ENCODE measurements at places on chromosomes 12 and 14. TPM values are rescaled to one million over a fixed set of nuclear protein-coding genes. Genes with fewer than 3 reads are reported as not detected.
A peak's percentile ranks its signal among the peaks of the same experiment; 100 is the strongest.

The DHRS4 gene
- 35.9 TPM for polyA plus RNA-seq

The ALG10 gene
- polyA plus RNA-seq = 2.1 TPM

DNA sequence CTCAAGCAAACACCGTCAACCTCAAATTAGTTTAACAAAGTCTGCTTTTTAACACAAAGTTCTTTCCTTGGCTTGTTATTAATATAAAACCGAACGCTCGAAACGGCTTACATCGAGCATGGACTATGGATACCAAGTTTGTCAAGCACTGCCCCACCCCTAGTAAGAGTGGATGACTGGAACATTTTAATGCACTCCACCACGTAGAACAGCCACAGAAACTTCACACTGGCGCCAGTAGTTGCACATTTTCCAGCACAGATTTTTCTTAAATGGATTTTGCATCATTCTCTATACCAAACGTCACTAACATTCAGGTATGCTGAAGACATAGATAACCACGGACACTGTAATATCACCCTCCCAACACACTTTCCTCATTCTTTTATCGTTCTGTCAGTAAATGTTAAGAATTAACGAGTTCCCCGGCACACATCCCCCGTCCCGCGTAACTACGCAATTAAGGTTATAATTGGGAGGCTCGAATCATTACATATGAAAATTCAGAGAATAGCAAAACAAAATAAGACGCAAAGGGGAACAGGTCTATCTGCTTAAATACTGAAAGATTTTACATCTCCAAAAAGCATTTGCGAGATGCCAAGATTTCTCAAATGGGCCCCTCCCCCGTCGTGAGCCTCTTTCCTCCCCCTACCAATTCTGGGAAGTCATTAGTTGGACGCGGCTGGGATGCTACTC, 990 bp downstream of the FERMT2 start:
- peak overlapping the region; percentile 89 for H3K27ac ChIP-seq
- H3K4me3 ChIP-seq = peak overlapping the region; percentile 94
- no peaks in the 10 kb centered on the region for H3K27me3 ChIP-seq
- DNase-seq = peak; percentile 86

The SLC8A3 gene
- not detected for polyA plus RNA-seq

The RIMKLB gene
- 14.6 TPM for polyA plus RNA-seq

The LRIG3 gene
- 9.2 TPM for polyA plus RNA-seq

DNA sequence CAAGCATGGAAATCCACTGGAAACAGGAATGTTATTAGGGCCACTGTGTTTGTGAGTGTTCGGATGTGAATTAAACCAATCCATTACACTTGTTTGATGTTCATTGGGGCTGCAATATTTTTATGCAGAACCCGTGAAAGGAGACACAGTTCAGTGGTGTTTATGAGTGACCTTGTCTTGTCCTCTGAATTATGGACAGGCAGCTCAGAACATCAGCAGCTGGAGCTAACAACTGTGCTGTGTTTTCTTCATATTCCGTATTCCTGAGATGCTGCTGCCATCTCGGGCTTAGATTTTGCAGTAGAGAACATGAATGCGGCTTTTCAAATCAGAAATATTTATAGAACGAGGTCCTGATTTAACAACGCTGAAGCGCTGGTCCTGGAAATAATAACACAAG, 20.3 kb upstream of the CACNA1C start:
- H3K27ac ChIP-seq = no peak overlapping the region
- H3K4me3 ChIP-seq = no peak overlapping the region
- peaks cover 20% of the 10 kb centered on the region for H3K27me3 ChIP-seq
- no peak for DNase-seq
- no peaks in the 10 kb centered on the region for H3K36me3 ChIP-seq

DNA sequence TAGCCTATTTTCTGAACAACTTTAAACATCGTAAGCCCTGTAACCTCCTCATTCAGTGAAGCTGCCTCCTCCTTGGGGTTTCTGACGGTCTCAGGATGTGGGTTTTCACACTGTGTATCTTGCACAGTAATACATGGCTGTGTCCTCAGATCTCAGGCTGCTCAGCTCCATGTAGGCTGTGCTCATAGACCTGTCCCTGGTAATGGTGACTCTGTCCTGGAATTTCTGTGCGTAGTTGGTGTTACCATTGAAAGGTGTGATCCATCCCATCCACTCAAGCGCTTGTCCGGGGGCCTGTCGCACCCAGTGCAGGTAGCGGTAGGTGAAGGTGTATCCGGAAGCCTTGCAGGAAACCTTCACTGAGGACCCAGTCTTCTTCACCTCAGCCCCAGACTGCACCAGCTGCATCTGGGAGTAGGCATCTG, 980.5 kb downstream of the TMEM121 start:
- H3K4me3 ChIP-seq = no peak overlapping the region
- H3K27ac ChIP-seq = no peak overlapping the region
- no peak for DNase-seq
- no peaks in the 10 kb centered on the region for H3K27me3 ChIP-seq
- H3K4me1 ChIP-seq = no peaks in the 10 kb centered on the region

DNA sequence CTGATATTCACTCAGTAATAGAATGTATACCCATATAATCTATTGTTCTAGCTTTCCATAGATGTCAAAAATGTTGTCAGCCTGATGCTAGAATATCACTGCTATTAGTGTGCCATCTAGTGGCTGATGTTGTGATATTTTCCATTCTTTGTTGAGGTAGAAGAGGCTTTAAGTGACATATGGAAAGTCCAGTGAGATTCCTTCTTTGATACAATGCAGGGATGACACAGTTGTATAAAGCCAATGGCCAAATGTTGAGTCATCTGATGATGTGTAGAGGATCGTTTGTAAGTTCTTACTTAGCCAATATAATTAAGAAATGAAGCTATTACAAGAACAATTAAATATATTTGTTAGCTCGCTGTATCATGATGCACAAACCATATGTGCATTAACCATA, 58.1 kb upstream of the PCED1B start:
- no peaks in the 10 kb centered on the region for H3K36me3 ChIP-seq
- no peak overlapping the region for H3K4me3 ChIP-seq
- no peaks in the 10 kb centered on the region for H3K27me3 ChIP-seq
- H3K4me1 ChIP-seq = peaks cover 57% of the 10 kb centered on the region
- peak; percentile 92 for DNase-seq

DNA sequence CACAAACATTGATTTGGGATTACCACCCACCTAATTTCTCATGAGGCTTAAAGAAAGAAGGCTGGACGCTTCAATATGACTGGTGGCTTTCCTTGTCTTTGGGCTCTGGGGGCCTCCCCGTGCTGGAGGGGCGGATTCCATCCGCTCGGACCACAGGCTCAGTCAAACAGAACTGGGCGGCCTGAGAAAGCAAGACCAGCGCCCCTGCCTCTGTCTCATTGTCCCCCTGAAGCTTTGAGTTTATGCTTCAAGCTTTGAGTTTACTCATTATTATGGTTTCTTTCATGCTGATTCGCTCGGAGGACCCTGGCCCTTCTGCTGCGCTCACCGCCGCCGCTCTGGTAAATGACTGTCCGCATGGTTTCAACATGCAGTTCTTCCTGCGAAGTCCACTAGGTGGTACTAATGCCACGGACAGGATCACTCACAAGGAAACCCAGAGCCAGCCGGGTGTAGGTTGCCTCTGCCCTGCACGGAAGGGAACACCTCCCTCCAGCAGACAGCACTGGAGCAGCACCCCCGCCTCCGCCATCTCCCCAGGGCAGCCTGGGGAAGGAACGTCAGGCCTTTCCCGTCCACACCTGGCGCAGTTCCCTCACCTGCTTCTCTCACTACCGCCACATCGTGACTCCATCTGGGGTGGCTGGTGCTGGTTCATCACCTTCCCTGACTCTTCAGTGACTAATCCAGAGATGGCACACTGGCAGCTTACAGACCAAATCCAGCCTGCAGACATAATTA, 13.2 kb upstream of the TIGAR start:
- peak; percentile 80 for DNase-seq
- H3K4me3 ChIP-seq = no peak overlapping the region
- no peaks in the 10 kb centered on the region for H3K36me3 ChIP-seq
- no peaks in the 10 kb centered on the region for H3K4me1 ChIP-seq
- H3K27ac ChIP-seq = no peak overlapping the region

The ASCL1 gene
- not detected for polyA plus RNA-seq

DNA sequence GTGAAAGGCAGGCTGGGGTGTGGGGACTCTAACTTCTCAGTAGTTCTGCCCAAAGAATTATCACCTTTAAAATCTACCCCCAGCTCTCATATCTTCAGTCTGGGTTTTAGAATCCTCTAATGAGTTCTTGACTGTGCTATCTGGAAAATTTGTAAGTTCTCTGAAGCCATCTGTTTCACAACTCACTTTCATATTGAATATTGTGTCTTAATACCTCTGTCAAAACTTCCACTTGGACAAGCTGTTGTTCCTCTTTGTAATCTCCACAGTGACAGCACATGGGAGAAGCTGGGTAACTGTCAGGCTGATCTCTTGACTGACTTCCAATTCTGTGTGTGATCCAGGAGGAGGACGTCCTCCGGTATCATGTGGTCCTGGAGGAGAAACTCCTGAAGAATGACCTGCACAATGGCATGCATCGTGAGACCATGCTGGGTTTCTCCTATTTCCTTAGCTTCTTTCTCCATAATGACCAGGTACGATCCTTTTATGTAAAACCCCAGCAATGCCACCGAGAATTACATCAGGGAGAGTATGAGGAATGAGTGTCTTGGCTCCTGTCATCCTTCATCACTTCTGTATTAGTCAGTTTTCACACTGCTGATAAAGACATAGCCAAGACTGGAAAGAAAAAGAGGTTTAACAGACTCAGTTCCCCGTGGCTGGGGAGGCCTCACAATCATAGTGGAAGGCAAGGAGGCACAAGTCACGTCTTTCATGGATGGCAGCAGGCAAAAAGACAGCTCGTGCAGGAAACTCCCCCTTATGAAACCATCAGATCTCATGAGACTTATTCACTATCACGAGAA, 111.9 kb downstream of the STAB2 start:
- no peaks in the 10 kb centered on the region for H3K36me3 ChIP-seq
- H3K4me3 ChIP-seq = no peak overlapping the region
- H3K27ac ChIP-seq = no peak overlapping the region
- H3K27me3 ChIP-seq = peaks cover 11% of the 10 kb centered on the region
- peak; percentile 9 for DNase-seq
- H3K4me1 ChIP-seq = no peaks in the 10 kb centered on the region

The ENDOU gene
- 0.10 TPM for polyA plus RNA-seq

The LRRC9 gene
- not detected for polyA plus RNA-seq

The PGF gene
- 1.1 TPM for polyA plus RNA-seq

- no peaks in the 10 kb centered on the region for H3K4me1 ChIP-seq
- H3K27ac ChIP-seq = no peak overlapping the region
- DNase-seq = no peak
- no peak overlapping the region for H3K4me3 ChIP-seq
Observed at GRCh38 chr12:81991868-81992267, 232.7 kb upstream of the PPFIA2 start.

The ZNF891 gene
- polyA plus RNA-seq = 0.25 TPM

DNA sequence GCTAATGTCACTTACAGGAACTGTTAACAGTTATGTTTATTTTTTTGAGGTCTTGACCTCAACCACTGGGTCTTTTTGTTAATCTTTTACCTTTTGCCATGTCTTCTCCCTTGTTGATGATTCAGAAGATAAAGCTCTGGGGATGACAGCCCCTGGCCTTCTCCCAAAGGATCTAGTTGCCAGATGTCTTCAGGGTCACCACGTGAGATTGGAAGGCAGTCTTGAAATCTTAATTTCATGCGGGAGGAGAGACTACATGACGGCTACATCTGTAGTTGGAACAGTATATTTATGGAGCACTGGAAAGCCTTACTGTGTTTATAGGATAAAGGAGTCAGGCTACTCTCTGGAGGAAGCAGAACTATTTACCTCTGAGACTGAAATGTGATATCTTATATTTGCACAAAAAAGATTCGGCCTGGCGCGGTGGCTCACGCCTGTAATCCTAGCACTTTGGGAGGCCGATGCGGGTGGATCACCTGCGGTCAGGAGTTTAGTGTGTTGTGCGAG, 5.6 kb downstream of the MLEC start:
- H3K27me3 ChIP-seq = no peaks in the 10 kb centered on the region
- DNase-seq = no peak
- H3K36me3 ChIP-seq = peaks cover 30% of the 10 kb centered on the region
- H3K4me3 ChIP-seq = no peak overlapping the region
- H3K4me1 ChIP-seq = peaks cover 14% of the 10 kb centered on the region
- H3K27ac ChIP-seq = no peak overlapping the region

DNA sequence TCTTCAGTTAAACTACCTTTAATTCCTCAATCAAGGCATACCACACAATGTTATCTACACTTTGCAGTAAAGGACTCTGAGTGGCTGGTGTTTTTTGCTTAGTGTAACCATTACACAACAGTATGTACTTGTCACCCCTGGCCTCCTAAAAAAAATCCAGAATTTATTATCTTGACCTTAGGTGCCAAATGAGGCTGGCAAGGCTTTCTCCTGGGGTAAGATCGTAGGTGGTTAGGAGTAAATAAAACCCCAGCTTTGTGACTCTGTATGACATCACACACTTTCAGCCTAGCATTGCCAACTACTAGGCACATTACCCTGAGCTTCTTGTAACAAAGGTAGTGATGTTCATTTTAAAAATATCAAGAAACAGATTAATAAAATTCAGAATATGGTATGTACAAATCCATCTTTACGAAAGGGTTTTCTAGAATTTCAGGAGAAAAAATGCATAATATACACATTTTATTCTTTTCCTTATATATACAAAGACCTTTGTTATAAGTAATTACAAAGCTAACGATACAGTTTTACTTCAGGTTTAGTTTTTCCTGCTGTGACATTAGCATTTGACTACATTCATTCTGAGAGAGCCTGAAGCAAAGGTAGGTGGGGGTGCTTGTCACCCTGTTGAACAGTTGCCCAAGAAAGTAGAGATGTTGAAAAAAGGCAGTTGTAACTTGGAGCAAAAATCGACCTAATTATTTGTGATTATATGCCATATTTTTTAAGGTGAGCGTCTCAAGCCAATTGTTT, 13.5 kb downstream of the TCL1A start:
- H3K27ac ChIP-seq = no peak overlapping the region
- DNase-seq = no peak
- H3K4me1 ChIP-seq = no peaks in the 10 kb centered on the region
- H3K27me3 ChIP-seq = peaks cover 8% of the 10 kb centered on the region

- no peak overlapping the region for H3K27ac ChIP-seq
- peaks cover 18% of the 10 kb centered on the region for H3K4me1 ChIP-seq
- no peak for DNase-seq
- H3K4me3 ChIP-seq = no peak overlapping the region
- no peaks in the 10 kb centered on the region for H3K27me3 ChIP-seq
Observed at GRCh38 chr14:68881396-68881795, 88.5 kb upstream of the ZFP36L1 start.

The GALNT8 gene
- not detected for polyA plus RNA-seq

DNA sequence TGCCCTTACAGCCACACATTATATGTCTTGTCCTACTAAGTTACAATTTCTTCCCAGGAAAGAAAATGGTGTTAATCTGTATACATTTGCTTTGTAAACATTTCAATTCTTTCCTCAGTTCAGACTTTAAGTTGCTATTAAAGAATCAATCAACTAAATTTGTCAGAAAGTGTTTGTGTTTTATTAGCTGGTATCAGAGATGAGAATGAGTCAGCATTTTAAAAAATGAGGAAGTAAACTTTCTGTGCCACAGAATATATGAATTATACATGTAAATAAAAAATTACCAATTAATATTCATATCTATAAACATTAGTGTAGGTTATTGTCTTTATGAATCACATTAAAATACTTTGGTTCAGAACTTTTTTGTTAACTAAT, 82.0 kb downstream of the LMO3 start:
- no peaks in the 10 kb centered on the region for H3K27me3 ChIP-seq
- H3K4me3 ChIP-seq = no peak overlapping the region
- H3K36me3 ChIP-seq = no peaks in the 10 kb centered on the region
- no peak for DNase-seq

The HOTAIR gene
- polyA plus RNA-seq = not detected

GRCh38 chr14:95237958-95238340, 80.6 kb upstream of the DICER1 start:
- H3K36me3 ChIP-seq = no peaks in the 10 kb centered on the region
- no peak overlapping the region for H3K27ac ChIP-seq
- no peaks in the 10 kb centered on the region for H3K27me3 ChIP-seq
- no peak overlapping the region for H3K4me3 ChIP-seq
- DNase-seq = no peak
